CD8-positive, alpha-beta memory T cell (primary cell): ENCODE measurements at places on chromosomes 7 and 10. TPM values are rescaled to one million over a fixed set of nuclear protein-coding genes. Genes with fewer than 3 reads are reported as not detected.

DNA sequence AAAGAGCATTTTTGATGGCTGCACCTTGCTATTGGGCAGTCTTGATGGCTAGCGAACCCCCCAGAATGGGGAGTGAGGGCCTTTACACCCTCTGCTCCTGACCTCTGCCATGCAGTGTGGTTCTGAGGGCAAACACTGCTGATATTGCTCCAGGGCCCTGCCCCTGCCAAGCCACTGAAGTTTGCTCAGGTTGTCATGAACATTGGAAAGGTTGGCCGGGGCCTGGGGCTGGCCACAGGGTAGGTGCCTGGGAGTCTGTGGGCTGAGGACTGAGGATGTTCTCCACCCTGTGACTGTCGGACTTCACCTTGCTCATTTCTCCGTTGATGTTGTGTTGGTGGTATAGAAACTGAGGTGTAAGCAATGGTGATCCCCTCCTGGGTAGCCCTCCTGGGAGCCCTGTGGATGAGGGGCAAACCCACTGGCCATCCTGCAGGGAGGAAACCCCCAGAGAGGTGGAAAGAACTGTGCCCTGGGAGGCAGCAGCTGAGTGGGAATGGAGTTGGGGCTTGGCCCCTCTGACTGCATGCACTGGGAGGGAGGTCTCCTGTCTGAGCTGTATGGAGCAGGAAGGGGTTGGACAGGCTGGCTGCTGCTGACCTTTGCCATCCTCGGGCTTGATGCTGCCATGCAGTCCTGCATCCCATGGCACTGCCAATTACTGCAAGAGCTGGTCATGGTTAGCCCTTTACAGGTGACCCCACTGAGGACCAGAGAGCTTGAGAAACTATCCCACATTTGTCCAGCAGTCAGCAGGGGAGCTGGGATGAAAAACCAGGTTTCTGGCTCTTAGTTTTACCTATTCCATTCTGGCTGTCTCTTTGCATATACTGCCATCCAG is 77.1 kb downstream of the SH2D4B start:
- DNase-seq = no peak

GRCh38 chr10:104579136-104579535 is 62.0 kb upstream of the SORCS3 start:
- no peak for DNase-seq

- no peak for DNase-seq
These were observed 69.2 kb downstream of the C10orf105 start for GRCh38 chr10:71650397-71650796.

- no peak for DNase-seq
These were observed 52.5 kb upstream of the GRB10 start for GRCh38 chr7:50835156-50835555.

DNA sequence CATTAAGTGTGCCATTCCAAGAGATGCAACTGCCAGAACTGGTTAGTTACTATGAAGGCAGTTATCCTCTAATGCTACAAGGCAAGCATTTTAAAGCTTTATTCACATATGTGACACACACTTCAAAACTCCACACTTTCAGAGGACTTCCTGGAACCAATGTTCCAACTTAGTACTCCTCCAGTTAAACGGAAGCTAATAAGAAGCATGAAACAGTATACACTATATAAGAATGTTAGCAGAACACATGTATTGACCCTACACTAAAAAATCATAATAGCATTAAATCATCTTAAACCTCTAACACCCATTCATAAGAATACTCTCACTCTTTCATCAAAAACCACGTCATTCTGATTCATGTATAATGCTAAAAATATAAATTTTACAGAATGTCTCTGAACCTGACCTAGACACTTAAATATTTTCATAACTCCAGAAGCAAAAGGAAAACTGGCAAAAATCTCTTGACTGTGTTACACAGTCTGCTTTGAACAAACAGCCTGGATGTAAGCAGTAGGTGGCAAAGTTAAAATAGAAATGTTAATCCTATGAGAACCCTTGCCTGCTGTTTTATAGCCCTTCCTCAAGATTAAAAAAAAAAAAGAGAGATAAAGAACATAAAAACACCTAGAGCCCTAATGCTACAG is 135.0 kb downstream of the SEMA3C start:
- DNase-seq = no peak

- peak; percentile 41 for DNase-seq
These were observed 5.3 kb upstream of the TMEM139 start for GRCh38 chr7:143279186-143280098.

DNA sequence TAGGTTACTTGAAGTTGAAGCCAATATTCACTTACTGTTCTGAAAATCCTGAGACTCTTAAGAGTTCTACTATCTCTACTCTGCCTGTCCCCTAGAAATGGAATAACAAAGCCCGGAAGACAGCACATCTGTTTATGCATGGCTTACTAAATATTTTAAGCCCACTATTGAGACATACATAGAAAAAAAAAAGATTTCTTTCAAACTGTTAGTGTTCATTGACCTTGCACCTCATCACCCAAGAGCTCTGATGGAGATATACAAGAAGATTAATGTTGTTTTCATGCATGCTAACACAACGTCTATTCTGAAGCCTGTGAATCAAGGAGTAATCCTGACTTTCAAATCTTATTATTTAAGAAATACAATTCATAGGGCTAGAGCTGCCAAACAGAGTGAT is 859.3 kb upstream of the C7orf33 start:
- DNase-seq = no peak

GRCh38 chr7:80499350-80499953 is 12.4 kb downstream of the GNAT3 start:
- no peak for DNase-seq

DNA sequence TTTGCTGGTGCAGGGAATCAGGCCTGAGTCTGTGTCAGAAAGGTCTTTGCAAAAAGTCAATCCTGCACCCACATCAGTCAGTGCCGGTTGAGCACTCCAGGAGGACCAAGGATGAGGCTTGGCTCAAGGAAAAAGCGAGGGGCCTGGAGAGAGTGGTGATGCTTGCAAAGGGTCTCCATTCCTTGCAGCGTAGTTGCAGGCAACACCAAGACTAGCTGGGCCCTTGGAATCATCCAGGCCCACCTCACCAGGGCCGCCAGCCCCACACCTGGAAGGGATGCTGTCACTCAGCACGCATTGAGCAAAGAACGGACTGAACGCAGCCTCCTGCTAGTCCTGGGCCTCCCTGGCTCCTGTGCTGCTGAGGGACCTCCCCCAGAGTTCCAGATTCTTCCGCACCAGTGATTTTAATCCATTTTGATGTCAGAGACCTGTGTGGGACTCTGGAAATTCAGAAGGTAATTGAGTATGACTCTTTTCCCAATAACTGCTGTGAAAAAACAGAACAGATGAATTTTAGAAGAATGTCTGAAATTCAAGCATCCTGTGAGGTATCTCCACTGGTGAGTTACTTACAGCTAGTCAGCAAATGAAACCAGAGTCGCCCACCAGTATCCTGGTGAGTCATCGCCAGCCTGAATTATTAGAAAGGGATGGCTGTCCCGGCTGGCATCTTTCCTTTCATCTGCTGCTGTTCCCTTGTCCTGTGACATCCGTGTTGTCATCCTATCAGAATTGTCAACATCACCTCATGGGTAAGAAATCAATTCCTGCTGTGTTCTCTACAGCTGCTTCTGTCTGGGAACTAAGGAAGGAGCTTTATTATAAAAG is 150.8 kb upstream of the NPS start:
- DNase-seq = no peak

- DNase-seq = peak; percentile 53
These were observed 99.5 kb downstream of the HIP1 start for GRCh38 chr7:75639071-75639885.

DNA sequence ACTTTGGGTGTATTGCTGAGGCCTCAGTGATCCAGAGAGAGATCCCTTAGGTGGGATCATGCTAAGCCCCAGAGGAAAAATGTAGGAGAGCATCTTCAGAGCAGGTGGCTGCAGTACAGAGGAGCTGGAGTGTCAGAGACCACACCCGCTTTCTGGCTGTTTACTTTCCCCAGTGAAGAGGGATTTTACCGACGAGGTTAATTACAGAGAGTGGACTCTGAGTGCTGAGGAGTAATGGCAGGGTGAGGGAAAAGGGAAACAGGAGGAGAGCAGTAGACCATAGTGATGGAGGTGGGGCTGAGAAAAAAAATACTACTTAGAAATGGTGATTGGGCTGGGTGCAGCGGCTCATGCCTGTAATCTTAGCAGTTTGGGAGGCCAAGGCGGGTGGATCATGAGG is 43.3 kb upstream of the HBP1 start:
- no peak for DNase-seq

- no peak for DNase-seq
These were observed 162.1 kb downstream of the FANK1 start for GRCh38 chr10:126058507-126058906.

- DNase-seq = no peak
These were observed 105.5 kb downstream of the TRIM24 start for GRCh38 chr7:138565451-138566114.

- peak; percentile 47 for DNase-seq
These were observed 23.9 kb downstream of the SCD start for GRCh38 chr10:100370714-100371481.

- DNase-seq = no peak
These were observed 32.1 kb downstream of the KMT2C start for GRCh38 chr7:152403726-152404125.

DNA sequence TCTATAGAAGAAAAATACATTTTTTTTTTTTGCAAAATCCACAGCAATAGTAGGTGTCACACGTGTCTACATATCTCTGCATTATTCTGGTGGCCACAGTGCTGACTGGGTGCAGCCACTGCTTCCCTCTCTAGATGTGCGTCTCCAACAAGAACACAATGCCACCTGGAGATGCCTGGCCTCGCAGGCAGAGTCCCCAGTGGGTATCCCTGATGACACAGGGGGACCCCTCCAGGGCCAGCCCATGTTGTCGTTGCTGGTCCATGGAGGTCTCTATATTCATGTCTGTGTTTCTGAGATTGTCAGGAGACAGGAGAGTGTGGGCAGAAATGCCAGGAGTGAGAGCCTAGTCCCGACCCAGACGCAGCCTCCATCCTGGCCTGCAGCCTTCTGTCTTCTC is 345.9 kb upstream of the SHH start:
- no peak for DNase-seq

DNA sequence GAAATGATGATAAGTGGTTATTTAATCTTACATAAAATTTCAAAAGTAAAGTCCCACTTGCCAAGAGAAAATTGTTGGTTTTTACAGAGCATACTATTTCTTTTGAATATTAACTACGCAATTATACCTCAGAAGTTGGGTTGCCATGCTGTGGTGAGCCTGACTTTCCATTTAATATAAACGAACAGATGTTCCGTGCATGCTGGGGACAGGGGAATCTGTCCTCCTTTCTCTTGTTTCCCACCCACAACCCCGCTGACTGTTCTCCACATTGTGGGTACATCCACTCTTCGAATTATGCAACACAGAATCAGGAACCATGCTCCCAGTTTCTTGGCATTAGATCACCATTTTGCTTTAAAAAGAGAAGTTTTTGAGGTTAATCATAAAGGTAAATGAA is 29.2 kb upstream of the RTKN2 start:
- no peak for DNase-seq

DNA sequence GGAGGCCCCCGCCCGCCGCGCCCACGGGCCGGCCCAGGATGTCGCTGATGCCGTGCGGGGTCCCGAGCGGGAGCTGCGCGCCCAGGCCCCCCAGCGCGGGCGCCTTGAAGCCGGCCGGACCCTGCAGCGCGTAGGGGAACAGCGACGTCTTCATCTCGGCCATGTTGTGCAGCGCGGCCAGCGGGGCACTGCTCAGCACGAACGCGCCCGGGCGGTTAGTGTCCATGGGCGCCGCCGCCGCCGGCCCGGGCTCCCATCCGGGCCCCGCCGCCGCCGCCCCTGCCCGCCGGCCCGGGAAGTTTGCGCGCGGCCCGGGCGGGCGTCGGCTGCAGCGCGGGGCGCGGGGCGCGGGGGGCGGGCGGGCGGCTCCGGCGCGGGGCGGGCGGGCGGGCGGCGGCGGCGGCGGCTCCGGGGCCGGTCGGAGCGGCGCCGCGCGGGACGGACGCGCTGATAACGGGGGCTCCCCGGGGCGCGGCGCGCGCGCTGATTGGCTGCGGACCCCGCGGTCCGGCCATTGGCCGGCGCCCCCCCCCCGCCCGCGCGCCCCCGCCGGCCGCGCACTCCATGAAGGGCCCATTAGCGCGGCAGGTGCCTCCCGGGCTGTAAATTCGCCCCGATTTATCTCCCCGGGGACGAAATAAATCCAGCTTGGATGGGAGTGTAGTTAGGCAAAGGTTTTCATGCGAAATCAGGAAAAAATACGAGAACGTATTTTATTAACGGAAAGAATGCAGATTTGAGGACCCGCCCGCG is at the start of gene NKX6-2:
NKX6-2 (minus strand) TSS at position 425 of the 753 bp plus-strand sequence; CDS start at position 226, 199 bp downstream.
- no peak for DNase-seq

DNA sequence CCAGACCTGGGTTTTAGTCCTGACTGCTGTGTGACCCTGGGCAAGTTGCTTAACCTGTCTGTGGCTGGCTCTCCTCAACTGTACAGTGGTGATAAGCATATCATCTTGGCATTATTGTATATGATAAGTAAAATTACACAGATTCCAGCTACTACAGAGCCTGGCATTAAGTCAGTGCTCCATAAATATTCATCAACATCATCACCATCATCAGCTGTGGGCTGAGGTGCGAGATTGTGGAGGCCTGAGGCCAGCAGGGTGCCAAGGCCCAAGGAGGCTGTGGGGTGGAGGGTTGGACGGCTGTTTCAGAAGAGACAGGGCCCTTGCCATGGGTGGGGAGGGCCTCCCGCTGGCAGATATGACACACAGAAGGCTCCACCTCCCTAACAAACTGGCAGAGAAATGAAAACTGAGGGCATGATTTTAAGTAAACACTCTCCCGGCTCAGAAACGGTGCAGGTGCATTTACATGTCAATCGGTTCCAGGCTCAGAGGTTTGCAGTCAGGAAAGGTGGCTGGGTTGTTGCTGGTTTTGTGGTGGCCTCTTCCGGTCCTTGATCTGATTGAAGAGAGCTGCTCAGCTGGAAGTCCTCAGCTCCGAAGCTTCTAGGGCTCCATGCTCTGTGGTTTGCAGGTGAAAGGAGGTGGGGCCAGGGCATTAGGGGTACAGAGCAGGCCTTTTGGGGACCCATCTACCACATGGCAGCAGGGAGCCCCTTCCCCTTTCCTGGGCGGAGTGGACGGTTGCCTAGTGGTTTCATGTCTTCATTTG is 10.2 kb downstream of the CRYGN start:
- DNase-seq = peak; percentile 77

- DNase-seq = no peak
These were observed 70.1 kb downstream of the HACD1 start for GRCh38 chr10:17547060-17547459.

- no peak for DNase-seq
These were observed 34.2 kb downstream of the MTURN start for GRCh38 chr7:30168835-30169573.

The MXI1 gene
- total RNA-seq = 9.2 TPM

The PNLIPRP3 gene
- total RNA-seq = not detected

The INA gene
- total RNA-seq = 0.94 TPM

The STEAP4 gene
- total RNA-seq = not detected

The TMEM270 gene
- not detected for total RNA-seq

The BCL7B gene
- 68.9 TPM for total RNA-seq

The SSC4D gene
- 0.55 TPM for total RNA-seq

The SLC29A3 gene
- total RNA-seq = 6.0 TPM
